ENCODE measurements at places on chromosomes 12 and 14. TPM values are rescaled to one million over a fixed set of nuclear protein-coding genes. Genes with fewer than 3 reads are reported as not detected.

GLIPR1L1 gene
- not detected for total RNA-seq

DNA sequence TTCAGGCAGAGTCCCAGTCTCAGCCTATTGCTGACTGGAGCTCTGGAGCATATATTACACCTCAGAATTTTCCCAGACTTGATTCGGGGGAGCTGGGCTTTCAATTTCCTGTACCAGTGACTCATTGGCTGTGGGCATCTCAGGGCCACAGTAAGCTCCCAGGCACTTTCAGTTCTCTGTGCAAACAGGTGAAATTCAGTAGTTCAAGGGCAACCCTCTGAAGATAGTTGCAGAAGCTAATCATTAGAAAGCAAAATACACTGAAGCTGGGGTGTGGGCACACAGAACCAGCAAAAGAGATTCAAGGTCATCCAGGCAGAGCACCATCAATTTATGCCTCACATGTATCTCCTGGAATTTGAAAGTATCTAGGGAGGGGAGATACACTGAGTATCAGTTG lies 8.1 kb upstream of the NIN start:
- H3K27me3 ChIP-seq, result peaks cover 4% of the 10 kb centered on the region
- no peak overlapping the region for H3K4me3 ChIP-seq
- H3K27ac ChIP-seq, result no peak overlapping the region
- H3K36me3 ChIP-seq, result no peaks in the 10 kb centered on the region

GRCh38 chr14:30869551-30870155 lies 4.7 kb upstream of the COCH start:
- H3K36me3 ChIP-seq, result no peaks in the 10 kb centered on the region
- no peak for DNase-seq
- H3K4me3 ChIP-seq, result no peak overlapping the region
- H3K4me1 ChIP-seq, result peaks cover 9% of the 10 kb centered on the region

PLXNC1 gene
- total RNA-seq, result 7.3 TPM

GRCh38 chr12:80490329-80490728 lies 46.3 kb downstream of the PTPRQ start:
- DNase-seq, result no peak
- H3K36me3 ChIP-seq, result no peaks in the 10 kb centered on the region
- H3K27me3 ChIP-seq, result no peaks in the 10 kb centered on the region
- H3K4me1 ChIP-seq, result no peaks in the 10 kb centered on the region
- H3K27ac ChIP-seq, result no peak overlapping the region
- no peak overlapping the region for H3K4me3 ChIP-seq

CDCA3 gene
- total RNA-seq, result 56.0 TPM

RERGL gene
- 9.2 TPM for total RNA-seq

DNA sequence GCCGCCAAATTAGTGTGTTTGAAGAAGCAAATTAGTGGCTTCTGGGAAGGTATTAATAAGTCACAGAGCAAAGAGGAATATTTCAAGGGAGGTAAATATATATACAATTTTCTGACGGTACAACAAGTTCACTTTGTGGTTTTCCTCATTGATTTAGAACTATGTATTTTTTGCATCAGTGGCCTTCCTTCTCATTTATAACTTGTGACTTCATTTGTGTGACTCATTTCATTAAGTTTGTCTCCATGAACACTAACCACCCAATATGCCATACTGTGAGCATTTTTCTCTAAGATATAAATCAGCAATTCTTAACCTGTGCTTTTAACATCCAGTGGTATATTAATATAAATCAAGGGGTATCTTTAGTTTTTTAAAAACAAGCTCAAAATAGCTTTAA lies 29.3 kb upstream of the ARHGAP5 start:
- no peaks in the 10 kb centered on the region for H3K27me3 ChIP-seq
- no peaks in the 10 kb centered on the region for H3K36me3 ChIP-seq
- H3K4me1 ChIP-seq, result no peaks in the 10 kb centered on the region
- no peak overlapping the region for H3K27ac ChIP-seq
- no peak for DNase-seq
- H3K4me3 ChIP-seq, result no peak overlapping the region

GRCh38 chr12:91043408-91043807 lies 14.4 kb downstream of the KERA start:
- no peaks in the 10 kb centered on the region for H3K27me3 ChIP-seq
- no peak overlapping the region for H3K27ac ChIP-seq
- peak; percentile 15 for DNase-seq
- no peak overlapping the region for H3K4me3 ChIP-seq

DNA sequence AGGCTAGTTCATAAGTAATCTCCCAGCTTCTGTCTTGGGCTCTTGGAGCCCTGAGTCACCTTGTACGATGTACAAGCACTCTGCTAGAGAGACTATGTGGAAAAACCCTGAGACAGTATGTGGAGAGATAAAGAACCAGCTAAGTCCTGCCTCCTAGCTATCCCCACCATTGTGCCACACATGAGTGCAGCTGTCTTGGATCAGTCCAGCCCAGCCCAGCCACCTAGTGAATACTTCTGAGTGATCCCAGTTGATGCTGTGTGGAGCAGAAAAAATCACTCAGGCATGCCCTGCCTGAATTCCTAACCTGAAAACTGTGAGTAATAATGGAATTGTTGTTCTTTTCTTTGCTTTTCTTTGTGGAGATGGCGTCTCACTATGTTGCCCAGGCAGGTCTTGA lies 5.1 kb upstream of the SERPINA6 start:
- no peaks in the 10 kb centered on the region for H3K36me3 ChIP-seq
- no peak for DNase-seq
- H3K4me3 ChIP-seq, result no peak overlapping the region

DNA sequence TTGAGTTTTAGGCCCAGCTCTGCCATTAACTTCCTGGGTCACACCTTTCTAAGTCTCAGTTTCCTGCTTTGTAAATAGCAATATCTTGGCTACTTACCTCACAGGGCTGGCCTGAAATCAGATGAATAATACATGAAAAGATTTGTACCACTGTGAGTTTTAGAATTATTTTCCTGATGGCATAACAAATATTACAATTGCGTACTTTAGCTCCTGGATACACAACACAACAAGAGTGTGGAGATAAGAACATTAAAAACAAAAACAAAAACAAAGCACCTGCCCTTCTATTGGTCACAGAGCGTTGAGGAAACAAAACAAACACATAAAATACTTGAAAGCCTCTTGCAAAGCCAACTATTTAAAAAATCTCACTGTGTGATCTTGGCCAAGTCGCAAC lies 4.9 kb upstream of the HDAC7 start:
- H3K36me3 ChIP-seq, result no peaks in the 10 kb centered on the region
- no peak for DNase-seq
- H3K4me3 ChIP-seq, result no peak overlapping the region

LRP1 gene
- total RNA-seq, result 455 TPM

GRCh38 chr14:63051301-63051700 lies 6.0 kb upstream of the KCNH5 start:
- no peak overlapping the region for H3K4me3 ChIP-seq
- H3K27ac ChIP-seq, result no peak overlapping the region
- H3K36me3 ChIP-seq, result no peaks in the 10 kb centered on the region
- H3K27me3 ChIP-seq, result peaks cover 6% of the 10 kb centered on the region

TBC1D30 gene
- 18.2 TPM for total RNA-seq

- H3K27ac ChIP-seq, result no peak overlapping the region
- H3K4me1 ChIP-seq, result peaks cover 11% of the 10 kb centered on the region
- no peaks in the 10 kb centered on the region for H3K27me3 ChIP-seq
- no peaks in the 10 kb centered on the region for H3K36me3 ChIP-seq
- DNase-seq, result no peak
These were observed 138.5 kb downstream of the NDUFA12 start for GRCh38 chr12:94864987-94865386.

GRCh38 chr14:54784657-54785056 lies 118.0 kb downstream of the GCH1 start:
- no peaks in the 10 kb centered on the region for H3K27me3 ChIP-seq
- peaks cover 47% of the 10 kb centered on the region for H3K36me3 ChIP-seq
- H3K4me3 ChIP-seq, result no peak overlapping the region
- H3K4me1 ChIP-seq, result peaks cover 6% of the 10 kb centered on the region

- H3K27me3 ChIP-seq, result no peaks in the 10 kb centered on the region
- peaks cover 20% of the 10 kb centered on the region for H3K4me1 ChIP-seq
- H3K36me3 ChIP-seq, result peaks cover 28% of the 10 kb centered on the region
- H3K4me3 ChIP-seq, result no peak overlapping the region
- DNase-seq, result no peak
- H3K27ac ChIP-seq, result no peak overlapping the region
These were observed 3.3 kb downstream of the UNG start for GRCh38 chr12:109100741-109101140.

FGF6 gene
- total RNA-seq, result not detected

CDH24 gene
- total RNA-seq, result 14.3 TPM

- H3K27me3 ChIP-seq, result no peaks in the 10 kb centered on the region
- peaks cover 13% of the 10 kb centered on the region for H3K36me3 ChIP-seq
- H3K4me3 ChIP-seq, result peak within 1 kb of the TSS; percentile 50
- peak; percentile 54 for DNase-seq
These were observed at the start of gene PTPN6 for GRCh38 chr12:6950811-6951540. Gene PTPN6, plus strand, starts transcription at chr12:6951356. Its CDS starts 157 bp downstream, at chr12:6951513.

KRT75 gene
- not detected for total RNA-seq

BIN2 gene
- total RNA-seq, result 30.9 TPM

TPPP2 gene
- not detected for total RNA-seq

- peaks cover 84% of the 10 kb centered on the region for H3K36me3 ChIP-seq
- H3K4me3 ChIP-seq, result no peak overlapping the region
- no peaks in the 10 kb centered on the region for H3K27me3 ChIP-seq
- no peak overlapping the region for H3K27ac ChIP-seq
- peaks cover 1% of the 10 kb centered on the region for H3K4me1 ChIP-seq
These were observed 79.8 kb downstream of the CCDC88C start for GRCh38 chr14:91337699-91338335.

DNA sequence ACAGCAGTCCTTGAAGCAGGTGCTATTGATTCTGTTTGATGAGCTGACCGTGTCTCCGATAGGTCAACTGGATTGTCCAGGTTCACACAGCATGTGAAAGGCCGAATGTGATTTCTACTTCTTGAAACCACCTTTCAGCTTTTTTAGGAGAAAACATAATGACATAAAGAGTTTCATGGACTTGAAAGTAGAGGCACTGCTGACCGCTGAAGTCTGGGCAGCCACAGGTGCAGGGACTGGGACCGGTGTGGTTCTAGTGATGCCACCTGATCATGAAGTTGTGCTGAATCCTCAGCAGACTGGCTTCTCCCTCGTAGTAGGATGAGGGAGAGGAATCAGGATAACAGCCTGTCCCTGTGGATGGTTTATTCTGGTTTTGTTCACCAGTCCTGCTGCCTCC lies 108.1 kb downstream of the ETV6 start:
- H3K27me3 ChIP-seq, result no peaks in the 10 kb centered on the region
- H3K36me3 ChIP-seq, result no peaks in the 10 kb centered on the region
- DNase-seq, result no peak
- no peak overlapping the region for H3K27ac ChIP-seq
- H3K4me1 ChIP-seq, result peaks cover 79% of the 10 kb centered on the region
- no peak overlapping the region for H3K4me3 ChIP-seq

LMNTD1 gene
- not detected for total RNA-seq

DNA sequence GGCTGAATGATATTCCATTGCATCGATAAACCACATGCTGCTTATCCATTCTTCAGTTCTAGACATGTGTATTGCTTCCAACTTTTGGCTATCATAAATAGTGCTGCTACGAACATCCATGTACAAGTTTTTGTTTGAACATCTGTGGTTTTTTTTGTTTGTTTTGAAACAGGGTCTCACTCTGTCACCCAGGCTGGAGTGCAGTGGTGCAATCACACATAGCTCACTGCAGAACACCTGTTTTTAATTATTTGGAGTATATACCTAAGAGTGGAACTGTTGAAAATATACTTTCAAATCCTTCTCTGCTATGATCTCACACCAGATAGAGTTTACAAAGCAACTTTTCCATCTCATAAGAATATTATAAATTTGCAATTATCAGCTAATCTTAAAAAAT lies 124.2 kb downstream of the TTC7B start:
- H3K27me3 ChIP-seq, result no peaks in the 10 kb centered on the region
- peaks cover 13% of the 10 kb centered on the region for H3K36me3 ChIP-seq

GARIN6 gene
- not detected for total RNA-seq

DNA sequence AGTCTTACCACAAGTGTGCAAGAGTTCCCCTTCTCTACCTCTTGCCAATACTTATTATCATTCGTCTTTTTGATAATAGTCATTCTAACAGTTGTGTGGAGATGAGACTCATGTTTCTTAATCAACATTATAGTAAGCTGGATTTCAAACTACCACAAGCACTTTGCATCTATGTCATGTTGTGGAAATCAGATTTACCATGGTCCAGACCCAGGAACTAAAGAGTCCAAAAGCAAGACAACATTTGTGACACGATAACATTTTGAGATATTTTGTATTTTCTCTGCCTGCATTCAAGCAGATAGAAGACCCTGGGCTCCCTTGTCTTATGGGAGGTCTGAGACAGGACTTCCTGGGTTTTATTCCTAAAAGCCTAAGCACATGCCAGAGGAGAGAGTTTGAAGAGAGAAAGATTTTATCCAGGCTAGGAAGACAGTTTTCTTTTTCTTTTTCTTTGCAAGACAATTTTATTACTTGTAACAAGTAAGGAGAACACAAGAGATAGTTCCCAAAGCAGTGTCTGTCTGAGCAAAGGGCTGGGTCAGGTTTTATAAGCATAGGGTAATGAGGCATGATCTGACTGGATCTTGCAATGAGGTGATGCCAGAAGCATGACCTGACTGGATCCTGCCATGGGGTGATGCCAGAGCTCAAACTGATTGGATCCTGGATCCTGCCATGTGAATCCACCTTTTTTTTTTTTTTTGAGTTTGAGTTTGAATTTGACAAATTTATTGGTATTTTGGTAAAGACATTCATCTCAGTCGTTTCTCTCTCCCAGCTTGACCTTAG lies 180.5 kb upstream of the HMGA2 start:
- no peak for DNase-seq
- no peak overlapping the region for H3K4me3 ChIP-seq
- no peaks in the 10 kb centered on the region for H3K36me3 ChIP-seq
- no peaks in the 10 kb centered on the region for H3K27me3 ChIP-seq

GRCh38 chr12:121295746-121296617 lies 527 bp downstream of the CAMKK2 start:
- H3K27me3 ChIP-seq, result no peaks in the 10 kb centered on the region
- peaks cover 5% of the 10 kb centered on the region for H3K36me3 ChIP-seq
- peak overlapping the region; percentile 100 for H3K4me3 ChIP-seq
- H3K4me1 ChIP-seq, result peaks cover 14% of the 10 kb centered on the region

DNA sequence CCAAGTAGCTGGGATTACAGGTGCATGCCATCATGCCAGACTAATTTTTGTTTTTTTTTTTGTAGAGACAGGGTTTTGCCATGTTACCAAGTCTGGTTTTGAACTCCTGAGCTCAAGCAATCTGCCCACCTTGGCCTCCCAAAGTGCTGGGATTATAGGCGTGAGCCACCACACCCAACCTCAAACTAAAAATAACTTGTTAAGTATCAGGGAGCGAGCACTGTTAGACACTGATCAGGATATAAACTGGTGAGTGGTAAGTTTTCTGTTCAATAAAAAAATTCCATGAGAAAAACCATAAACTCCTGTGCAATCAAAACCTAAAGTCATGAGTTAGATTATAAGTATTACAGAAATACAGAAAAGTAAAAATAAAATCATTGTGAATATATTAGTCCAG lies 44.6 kb upstream of the SYCP3 start:
- no peak overlapping the region for H3K27ac ChIP-seq
- no peaks in the 10 kb centered on the region for H3K27me3 ChIP-seq
- no peak overlapping the region for H3K4me3 ChIP-seq
- H3K4me1 ChIP-seq, result no peaks in the 10 kb centered on the region

All from stomach (tissue), 19 donors.